Activated CD8-positive, alpha-beta memory T cell treated with anti-CD3 and anti-CD28 coated beads for 1 hour (primary cell): ENCODE measurements at places on chromosomes 5 and 9.

DNA sequence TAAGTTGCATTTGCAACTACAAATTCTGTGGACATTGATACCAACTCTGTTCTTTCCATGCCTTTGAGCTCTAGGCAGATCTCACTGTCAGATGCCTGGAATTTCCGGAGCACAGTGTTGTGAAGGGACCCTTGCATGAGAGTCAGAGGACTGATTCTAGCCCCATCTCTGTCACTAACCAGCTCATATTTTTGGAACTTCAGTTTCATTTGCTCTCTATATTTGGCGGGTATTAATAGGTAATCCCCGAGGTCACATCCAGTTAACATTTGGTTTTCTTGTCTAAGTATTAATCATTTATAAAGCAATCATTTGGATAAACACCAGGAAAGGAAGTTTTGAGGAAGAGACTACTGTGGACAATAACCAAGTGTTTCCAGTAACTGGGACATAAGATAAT lies 115.7 kb downstream of the MAN2A1 start:
- DNase-seq = no peak

GRCh38 chr9:134637696-134638501 lies 3.7 kb upstream of the COL5A1 start:
- DNase-seq = no peak

- no peak for DNase-seq
These were observed 529 bp downstream of the CSNK1A1 start for GRCh38 chr5:149550594-149551226.

DNA sequence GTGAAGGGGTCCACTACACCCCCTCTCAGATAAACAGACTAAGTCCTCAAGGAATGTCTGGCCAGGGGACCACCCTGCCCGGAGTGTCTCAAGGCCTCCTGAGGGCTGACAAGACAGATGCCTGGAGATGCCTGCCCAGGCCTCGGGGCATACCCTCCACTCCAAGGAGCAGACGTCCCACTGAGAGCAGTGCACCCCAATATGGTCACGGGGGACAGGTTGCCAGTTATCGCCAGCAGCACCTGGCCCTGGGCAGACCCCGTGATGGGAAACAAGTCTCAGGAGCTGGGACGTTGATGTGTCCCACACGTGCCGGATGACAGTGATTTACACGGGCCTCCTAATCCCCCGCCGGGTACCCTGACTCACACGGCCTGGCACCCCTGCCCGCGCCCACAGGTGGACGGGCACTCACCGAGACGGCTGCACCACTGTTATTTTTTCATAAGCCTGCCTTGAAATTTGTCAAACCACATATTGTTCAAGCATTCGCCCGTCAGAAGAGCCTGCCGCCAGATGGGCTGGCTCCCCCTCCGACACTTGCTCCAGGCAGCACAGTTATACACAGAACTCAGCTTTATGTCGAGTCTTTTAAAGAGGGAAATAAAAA lies 43.9 kb downstream of the BARX1 start:
- no peak for DNase-seq

DNA sequence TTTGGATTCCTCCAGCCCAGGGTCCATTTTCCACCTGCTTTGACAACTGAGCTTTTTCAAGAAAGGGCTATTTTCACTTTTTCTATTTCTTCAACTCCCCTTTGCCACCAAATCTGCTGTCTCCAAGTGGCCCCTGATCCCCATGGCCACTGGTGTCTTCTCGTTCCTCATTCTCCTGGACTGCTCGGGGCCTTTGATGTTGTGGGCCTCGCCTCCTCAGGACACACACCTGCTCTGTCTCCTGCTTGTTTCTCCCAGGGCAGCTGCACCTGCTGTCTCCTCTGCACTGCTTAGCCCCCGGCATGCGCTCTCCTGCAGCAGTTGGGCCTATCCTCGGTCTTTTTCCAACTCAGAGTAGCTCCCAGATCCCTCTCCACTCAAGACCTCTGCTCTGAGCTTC lies 16.3 kb upstream of the NANS start:
- no peak for DNase-seq

DNA sequence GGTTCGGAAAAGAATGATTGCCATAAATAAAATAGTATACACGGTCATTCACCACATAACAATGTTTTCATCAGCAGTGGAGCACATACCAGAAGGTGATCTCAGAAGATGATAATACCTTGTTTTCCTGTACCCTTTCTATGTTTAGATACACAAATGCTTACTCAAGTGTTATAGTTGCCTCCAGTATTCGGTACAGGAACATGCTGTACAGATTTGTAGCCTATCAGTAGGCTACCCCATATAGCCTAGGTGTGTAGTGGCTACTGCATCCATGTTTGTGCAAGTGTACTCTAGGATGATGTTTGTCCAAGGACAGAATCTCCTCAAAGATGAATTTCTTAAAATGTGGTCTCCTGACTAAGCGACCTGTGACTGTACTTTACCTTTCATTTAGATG lies 59.2 kb downstream of the ICE1 start:
- DNase-seq = no peak

DNA sequence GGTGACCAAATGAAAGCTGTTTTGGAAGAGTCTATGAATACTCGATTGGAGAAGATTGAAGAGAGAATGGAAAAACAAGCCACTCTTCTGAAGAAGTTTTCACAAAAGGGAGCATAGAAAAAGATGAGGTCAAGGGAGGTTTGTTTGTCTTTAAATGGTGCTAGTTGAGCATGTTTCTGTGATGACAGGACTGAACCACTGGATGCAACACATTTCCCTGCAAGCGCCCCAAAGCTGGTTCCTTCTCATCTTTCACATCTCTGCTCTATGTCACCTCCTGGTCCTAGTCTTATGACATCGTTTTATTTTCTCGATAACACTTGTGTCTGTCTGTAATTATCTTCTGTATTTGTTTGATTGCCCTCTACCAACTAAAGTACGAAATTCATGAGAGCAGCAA lies 3.8 kb upstream of the CCDC192 start:
- DNase-seq = no peak

DNA sequence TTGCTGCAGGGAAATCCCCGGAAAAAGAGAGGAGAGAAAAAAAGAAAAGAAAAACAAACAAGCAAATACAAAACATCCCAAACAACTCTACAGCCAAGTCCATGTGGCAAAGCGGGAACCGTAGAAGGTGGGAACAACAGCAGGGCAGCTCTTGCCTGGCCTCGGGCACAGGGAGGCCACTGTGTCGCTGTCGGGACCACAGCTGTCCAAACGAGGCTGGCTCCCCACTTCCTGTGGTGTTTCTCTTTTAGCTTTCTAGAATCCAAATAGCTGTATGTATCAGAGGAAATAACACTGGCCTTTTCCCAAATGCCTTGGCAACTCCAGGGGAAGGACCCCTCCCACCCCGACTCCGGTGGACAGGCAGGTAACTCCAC lies 41.6 kb upstream of the EQTN start:
- no peak for DNase-seq

DNA sequence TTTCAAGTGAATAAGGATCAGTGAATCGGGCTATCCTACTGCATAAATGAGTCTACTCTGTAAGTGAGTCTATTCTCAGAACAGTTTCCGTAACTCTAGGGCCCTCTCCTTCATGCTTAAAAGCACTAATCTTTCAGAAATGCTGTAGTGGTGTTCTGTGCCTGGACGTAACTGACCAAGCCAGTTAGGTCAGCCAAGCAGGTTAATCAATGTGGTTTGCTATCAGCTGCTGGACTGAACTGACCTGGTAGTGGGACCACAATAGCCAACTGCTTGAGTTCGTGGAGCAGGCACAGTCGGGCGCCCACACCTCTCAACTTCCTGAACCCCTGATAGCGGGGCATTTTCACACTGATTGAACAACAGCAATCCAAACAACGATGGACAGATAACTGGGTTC lies 6.8 kb downstream of the SLC1A3 start:
- no peak for DNase-seq

GRCh38 chr5:177997846-177998245 lies 1.8 kb upstream of the PROP1 start:
- DNase-seq = no peak

GRCh38 chr9:130167927-130168326 lies 4.3 kb upstream of the NCS1 start:
- DNase-seq = no peak

DNA sequence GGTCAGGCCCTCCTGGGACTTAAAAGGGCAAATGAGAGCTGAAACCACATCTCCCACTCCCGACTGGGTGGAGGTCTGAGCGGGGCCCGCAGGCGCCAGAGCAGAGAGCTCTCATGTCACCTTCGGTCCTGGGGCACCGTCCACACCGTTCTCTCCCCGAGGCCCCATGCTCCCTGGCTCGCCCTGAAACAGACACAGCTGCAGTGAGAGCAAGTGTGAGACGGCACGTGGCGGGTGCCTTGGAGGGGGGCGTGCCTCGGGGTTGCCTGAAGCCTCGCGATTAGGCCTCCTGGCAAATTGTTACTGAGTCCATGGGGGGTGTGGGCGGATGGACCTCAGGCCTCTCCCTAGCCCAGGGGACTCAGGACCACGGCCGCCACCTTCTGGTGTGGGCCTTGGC lies 24.1 kb upstream of the PHYKPL start:
- no peak for DNase-seq

- no peak for DNase-seq
These were observed 86.7 kb upstream of the AGXT2 start for GRCh38 chr5:35134278-35135030.

- no peak for DNase-seq
These were observed 3.9 kb downstream of the AMACR start for GRCh38 chr5:34003941-34004340.
